ENCODE measurements at places on chromosomes 6 and 20. TPM values are rescaled to one million over a fixed set of nuclear protein-coding genes. Genes with fewer than 3 reads are reported as not detected.

Gene SMLR1
- not detected for total RNA-seq

DNA sequence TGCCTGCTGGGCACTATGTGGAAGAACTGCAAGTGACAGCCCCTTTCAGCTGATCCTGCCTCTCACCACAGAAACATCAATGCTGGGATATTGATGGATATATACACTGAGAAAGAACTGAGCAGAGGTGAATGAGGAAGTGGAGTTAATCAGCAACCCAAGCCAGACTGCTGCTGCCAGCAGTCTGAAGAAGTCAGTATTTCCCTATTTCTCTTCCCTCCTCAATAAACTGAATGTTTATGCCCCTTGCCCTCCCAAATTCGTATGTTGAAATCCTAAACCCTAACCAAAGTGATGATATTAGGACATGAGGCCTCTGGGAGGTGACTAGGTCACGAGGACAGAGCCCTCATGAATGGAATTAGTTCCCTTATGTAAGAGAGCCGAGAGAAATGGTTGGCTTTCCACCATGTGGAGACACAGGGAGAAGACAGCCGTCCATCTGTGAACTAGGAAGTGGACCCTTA is 76.3 kb downstream of the CDK19 start:
- no peak for DNase-seq

DNA sequence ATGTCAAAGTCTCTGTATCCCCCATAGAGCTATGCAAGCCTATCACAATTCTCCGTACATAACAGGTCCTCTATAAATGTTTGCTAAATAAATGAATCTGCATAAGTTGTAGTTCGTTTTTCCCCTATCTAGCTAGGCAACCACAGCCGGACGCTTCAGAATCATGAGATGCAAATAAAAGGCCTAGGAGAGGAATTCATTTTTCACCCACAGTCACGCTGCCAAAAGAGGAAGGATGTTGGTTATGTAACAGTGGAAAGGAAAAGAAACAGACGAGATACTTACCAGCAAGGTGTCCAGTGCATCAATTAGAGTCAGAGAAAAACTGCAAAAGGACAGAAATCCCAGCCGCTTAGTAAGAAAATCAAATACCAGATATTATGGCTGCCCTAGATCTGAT is 2.4 kb downstream of the EDEM2 start:
- no peak for DNase-seq

DNA sequence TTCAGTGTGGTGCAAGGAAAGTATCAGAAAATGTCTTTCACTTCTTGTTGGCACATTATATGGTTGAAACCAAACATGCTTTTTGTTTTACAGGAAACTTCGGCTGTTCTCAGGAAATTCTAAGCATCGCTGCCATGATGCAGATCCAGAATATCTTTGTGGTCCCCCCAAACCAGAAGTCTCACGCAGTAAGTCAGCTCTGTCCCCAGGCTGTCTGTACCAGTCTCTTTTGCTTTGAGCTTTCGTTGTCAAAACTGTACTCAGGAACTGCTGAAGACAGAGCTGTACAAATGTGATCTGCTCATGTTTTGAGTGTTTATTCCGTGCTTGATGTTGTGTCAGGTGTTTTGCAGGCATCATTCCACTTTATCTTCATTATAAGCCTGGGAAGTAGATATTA is 59.6 kb downstream of the DHX35 start:
- DNase-seq, result peak; percentile 79

DNA sequence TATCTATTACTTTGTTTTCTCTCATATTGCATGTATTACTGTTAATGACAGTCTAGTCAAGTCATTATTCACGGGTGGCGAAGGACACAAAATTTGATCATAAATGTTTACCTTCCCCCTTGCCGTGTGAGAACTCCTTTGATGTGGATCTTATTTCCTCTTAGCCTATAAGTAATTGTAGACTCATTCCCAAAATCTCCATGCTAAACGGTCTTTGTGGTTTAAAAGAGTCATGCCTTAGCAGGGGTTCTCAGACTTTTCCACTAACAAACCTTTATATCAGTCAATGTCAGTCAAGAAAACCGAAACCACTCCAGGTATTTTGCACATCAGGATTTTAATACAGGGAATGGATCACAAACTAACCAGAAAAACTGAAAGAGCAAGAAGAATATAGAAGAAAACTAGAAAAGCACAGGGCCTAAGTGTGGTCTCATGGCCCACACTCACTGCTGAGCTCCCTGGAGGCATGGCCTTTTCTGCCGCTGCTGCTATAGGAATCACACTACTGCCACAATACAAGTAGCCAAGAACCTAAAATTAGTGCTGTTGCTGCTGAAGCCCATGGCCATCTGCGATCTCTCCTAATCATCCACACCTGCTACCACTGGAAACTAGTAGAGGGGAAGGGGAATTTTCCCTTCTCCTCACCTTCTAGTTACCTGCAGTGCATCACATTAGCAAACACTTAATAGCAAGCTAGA is 186.0 kb upstream of the POU3F2 start:
- no peak for DNase-seq

Data from activated CD8-positive, alpha-beta memory T cell treated with anti-CD3 and anti-CD28 coated beads, Interleukin-2, amount 10 ng/mL, durations not matched to agents 7 days and 5 days (primary cell).